ENCODE measurements at places on chromosomes 6 and 20. TPM values are rescaled to one million over a fixed set of nuclear protein-coding genes. Genes with fewer than 3 reads are reported as not detected.

GRCh38 chr20:25308083-25308491, 60.2 kb downstream of the PYGB start:
- DNase-seq, result no peak

Gene HDGFL1
- total RNA-seq, result not detected

GRCh38 chr20:47672886-47673670, 112.2 kb downstream of the SULF2 start:
- DNase-seq, result no peak

- peak; percentile 81 for DNase-seq
These were observed 3.2 kb downstream of the SLC29A1 start for GRCh38 chr6:44226368-44227147.

- DNase-seq, result no peak
These were observed 97.2 kb downstream of the KIF16B start for GRCh38 chr20:16476032-16476431.

Gene BPIFB2
- not detected for total RNA-seq

GRCh38 chr6:119264854-119265397, 84.6 kb downstream of the MAN1A1 start:
- no peak for DNase-seq

DNA sequence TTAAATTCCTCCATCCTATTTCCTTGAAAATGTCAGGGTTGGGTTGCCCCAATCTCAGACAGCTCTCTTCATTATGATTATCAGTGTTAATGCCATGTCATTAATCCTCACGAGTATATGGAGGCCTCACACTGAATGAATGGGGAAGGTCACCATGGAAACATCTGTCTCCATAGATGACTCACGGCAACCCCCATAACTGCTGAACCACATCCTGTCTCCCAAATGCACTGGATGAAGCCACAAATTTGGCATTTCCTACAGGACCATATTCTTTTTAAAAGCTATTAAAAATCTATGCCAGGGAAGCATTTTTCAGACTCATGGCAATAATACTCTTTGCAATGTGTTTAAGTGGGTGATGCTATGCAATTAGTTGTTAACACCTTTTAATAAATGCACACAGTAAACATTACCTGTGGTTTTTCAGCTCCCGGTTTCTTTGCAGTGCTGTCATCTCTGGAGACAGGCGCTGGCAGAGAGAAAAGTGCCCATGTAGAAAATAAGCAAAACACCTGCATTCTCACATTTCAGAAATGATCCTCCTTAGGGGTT, 80.1 kb upstream of the PTPRK start:
- no peak for DNase-seq

DNA sequence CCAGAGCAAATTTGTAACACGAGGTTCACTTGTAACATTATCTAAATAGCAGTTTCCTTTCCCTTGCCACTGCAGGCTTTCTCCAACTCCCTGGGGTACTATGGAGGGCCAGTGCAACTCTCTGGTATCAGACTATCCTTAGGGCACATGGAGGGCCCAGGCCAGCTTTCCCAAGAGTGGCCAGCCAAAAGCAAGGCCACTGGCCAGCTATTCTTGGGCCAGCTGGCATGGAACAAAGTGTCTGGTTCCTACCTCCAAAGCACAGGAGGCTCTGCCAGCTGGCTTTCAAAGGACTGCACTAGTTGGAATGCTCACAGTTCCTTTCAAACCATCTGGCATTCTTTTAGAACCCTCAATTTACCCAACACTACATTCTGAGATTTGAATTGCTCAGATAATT, 8.7 kb downstream of the RNF24 start:
- DNase-seq, result peak; percentile 79

DNA sequence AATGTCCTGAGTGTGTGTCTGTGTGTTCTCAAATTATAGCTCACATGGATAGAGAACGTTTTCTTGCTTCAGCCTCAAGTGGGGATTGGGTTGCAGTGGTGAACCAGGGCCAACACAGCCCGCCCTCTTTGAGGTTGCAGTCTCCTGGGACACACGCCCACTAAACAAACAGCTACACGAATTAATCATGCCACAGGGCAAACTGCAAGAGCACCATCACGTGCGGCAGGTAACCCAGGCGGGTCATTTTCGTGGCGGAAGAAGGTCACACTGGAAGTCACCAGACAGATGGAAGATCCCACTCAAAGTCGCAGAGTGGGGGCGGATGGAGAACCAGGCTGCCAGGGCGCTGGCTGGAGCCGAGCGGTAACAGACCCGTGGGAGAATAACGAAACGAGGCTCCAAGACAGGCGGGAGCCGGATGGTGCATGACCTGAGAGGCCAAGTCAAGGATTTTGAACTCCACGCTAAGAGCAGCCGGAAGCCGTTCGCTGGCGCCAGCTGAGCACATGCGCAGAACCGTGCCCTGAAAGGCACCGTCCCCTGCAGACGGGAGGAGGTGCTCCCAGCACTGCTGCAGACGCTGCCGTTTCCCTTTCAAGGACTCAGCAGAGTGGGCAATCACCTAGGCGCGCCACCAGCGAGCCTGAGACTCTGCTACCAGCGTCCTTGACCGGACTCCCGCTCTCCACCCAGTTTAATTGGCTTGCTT, 10.7 kb downstream of the DLL1 start:
- peak; percentile 80 for DNase-seq

DNA sequence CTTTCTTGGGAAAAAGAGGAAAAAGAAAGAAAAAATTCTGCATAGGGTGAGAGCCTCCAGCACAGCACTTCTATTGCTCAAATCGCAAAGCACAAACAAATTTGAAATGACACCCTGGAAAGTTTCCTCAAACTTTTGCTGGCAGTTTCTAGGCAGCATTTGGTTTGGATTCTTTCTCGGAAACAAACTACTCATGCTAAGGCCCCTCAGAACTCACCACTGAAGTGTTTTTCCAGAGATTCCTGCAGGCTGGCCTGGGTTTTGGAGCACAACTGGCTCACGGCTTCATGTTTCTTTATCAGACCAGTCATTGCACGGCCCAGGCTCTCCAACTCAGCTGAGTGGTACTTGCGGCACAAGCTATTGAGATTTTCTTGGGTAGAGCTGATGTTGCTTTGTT, 237.8 kb downstream of the SYNE1 start:
- no peak for DNase-seq

- DNase-seq, result no peak
These were observed 56.5 kb downstream of the PLEKHG1 start for GRCh38 chr6:150656156-150656555.

Data from cardiac septum (tissue), 1 donor.